Activated naive CD8-positive, alpha-beta T cell treated with anti-CD3 and anti-CD28 coated beads, Interleukin-2, amount 50 U/mL, for 16 hours (primary cell): ENCODE measurements at places on chromosomes 12 and 14.

- DNase-seq: no peak
Measured at GRCh38 chr12:76916170-76916540, 37.3 kb upstream of the CSRP2 start.

DNA sequence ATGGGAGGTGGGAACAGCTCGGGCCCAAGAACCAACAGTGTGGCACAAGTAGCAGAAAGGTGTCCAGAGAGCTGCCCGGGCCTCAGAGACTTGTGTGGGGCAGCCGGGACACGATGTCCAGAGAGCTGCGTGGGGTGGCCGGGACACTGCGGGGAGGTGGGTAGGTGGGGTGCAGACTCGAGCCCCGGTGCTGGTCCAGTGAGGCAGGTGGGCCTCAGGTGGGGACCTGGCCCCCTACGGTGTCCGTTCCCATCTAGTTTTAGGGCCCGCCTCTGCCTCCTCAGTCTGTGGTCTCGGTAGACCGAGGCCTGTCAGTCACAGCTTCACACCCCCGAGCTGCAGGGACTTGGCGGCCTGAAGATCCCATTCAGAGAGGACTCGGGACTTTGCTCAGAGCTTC is 6.3 kb upstream of the FBRSL1 start:
- no peak for DNase-seq

DNA sequence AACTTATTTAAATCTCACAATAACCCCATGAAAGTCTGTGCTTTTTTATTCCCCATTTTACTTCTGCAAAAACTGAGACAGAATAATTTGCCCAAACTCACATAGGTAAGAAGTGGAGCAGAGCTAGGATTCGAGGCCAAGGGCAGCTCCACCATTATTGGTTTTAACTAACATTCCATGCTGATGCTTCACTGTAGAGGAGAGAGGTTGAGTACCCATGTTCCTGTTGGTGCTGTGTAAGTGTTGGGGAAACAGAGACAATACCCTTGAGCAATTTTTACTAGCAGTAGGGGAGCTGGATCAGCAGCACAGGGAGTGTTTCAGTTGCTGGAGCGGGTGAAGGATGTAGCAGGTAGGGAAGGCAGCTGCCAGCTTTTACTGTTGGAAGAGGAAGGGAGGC is 21.1 kb downstream of the RASSF8 start:
- no peak for DNase-seq

- no peak for DNase-seq
Measured at GRCh38 chr12:7107636-7108002, 1.4 kb downstream of the C1RL start.

GRCh38 chr12:57579677-57580465 is 11.1 kb upstream of the PIP4K2C start:
- DNase-seq: no peak

DNA sequence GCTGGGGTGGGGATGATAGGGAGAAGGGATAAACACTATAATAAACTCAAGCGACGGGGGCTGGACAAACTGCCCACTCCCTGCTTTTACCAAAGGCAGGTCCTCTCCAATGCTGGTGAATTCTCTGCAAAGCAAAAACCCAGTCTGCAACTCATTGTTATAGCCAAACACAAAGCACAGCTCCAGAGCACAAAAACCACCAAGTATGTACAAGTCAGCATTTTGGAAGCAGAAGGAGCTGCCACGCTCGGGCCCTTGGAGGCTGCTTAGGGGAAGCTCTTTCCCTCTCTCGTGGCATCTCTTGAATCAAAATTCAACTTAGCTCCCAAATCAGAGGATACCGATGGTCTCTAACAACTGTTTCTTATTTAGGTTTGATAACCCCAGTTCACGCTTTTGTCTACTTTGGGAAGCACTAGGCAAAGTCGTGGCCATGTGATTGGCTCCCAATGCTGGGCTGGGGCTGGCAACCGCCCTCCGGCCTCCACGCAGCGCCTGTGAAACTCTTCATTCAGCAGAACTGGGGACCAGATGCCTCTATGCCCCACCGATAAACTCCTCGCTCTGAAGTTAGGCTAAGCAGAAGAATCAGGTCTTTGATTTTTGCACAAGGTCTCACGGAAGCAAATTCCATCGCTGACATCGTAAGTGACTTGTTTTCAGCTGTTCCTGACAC is 158.5 kb upstream of the FOXN3 start:
- no peak for DNase-seq

GRCh38 chr12:39077226-39077625 is 171.8 kb upstream of the CPNE8 start:
- no peak for DNase-seq

- DNase-seq: no peak
Measured at GRCh38 chr12:9711664-9712063, 21.2 kb downstream of the CLECL1 start.

GRCh38 chr12:79690142-79690637 is 574 bp downstream of the PAWR start:
- DNase-seq: no peak

DNA sequence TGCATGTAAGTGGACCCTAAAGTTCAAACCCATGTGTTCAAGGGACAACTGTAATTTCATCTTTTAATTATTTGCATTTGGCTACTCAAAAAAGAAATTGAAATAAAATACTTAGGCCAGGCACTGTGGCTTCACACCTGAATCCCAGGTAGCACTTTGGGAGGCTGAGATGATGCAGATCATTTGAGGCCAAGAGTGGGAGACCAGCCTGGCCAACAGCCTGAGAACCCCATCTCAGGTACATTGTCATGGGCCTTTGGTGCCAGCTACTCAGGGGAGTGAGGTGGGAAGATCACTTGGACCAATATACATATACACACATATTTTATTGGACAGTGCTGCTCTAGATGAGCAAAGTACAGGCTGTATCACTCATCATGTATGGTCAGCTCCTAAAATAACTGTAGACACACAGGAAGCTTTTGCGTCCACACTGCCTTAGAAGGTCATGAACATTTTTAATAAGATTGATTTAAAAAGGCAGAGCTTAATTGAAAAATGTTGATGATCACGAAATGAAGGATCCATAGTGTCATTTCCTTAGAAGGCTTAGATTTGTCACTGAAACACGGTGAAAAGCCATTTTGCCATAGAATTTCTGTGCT is 2.5 kb upstream of the ZCCHC8 start:
- no peak for DNase-seq

DNA sequence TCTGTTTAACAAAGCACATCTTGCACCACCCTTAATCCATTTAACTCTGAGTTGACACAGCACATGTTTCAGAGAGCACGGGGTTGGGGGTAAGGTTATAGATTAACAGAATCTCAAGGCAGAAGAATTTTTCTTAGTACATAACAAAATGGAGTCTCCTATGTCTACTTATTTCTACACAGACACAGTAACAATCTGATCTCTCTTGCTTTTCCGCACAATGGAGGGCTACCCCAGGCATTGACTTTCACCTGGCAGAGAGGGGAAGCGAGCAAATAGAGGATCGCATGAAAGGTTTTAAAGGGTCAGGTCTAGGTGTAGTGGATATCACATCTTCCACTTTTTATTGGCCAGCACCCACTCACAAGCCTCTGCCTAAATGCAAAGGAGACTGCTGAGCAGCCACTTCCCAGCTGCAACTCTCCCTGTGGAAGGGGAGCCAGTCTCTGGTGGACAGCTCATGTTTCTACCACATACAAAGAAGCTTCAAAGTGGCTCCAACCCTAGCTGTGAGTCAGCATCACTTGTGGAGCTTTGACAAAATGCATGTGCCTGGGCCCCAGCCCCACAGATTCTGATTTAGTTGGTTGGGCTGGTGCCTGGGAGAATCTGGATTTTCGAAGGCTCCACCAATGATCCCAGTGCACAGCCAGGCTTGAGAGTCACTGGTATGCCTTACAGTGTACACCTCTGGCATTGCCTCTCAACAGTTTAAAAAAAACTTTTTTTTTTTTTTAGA is 7.2 kb upstream of the FNTB start:
- no peak for DNase-seq

GRCh38 chr12:101204602-101205304 is 5.3 kb downstream of the SLC5A8 start:
- no peak for DNase-seq

DNA sequence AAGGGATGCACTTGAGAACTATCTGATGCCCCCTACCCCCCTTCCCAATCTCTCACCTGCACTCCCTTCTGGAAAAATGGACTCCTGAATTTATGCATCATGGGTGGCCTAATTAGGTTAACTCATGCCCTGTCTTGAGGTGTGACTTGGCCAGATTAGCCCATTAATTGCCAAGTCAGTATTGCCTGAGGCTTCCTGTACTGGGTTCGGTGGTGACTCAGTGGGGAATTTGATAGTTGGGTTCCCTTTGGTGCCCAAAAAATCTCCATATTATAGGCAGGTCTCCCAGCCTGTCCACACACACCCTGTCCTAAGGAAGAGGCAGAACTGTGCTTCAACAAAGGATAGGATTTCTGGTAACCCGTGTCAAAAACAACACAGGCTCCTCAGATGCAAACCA is 146.1 kb downstream of the CHST11 start:
- no peak for DNase-seq

- DNase-seq: no peak
Measured at GRCh38 chr14:63478437-63478852, 64.7 kb downstream of the PPP2R5E start.

DNA sequence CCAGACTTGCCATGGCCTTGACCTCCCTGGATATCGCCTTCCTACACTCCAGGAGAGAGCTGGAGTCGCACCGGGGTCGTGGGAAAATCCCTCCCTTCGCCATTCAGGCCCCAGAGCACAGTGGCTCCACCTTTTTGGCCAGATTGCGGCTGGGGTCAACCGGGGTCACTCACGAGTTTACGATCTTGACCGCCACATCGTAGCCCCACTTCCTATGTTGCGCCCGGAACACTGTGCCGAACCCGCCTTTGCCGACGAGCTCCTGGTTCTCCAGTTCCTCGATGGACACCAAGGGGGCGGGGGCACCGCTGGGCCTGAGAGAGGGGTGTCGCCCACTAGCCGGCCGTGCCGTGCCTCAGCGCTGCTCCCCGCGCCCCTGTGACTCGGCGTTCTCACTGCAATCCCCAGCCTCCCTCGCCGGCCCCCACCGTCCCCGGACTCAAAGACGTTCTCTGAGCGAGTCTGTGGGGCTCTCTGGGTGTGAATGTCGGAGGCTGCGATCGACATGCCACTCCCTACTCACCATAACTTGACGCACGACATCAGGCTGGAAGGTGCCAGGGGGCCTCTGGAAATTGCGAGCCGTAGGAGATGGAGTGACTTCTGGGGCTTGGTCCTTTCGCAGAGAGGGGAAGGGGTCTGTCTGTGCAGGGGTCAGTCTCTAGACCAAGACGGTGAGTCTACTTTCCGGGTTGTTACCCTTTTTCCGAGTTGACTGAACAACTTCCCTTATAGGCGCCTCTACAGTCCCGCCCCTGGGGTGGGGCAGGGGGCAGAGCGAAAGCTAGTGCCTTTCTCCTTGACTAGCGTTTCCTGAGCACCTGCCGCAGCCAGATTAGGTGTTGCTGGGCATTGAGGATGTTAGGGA is at the start of gene RIPK3:
Gene RIPK3 (minus strand): TSS at position 708 of the 868 bp plus-strand sequence. CDS start 165 bp downstream, at position 543.
- peak; percentile 46 for DNase-seq

DNA sequence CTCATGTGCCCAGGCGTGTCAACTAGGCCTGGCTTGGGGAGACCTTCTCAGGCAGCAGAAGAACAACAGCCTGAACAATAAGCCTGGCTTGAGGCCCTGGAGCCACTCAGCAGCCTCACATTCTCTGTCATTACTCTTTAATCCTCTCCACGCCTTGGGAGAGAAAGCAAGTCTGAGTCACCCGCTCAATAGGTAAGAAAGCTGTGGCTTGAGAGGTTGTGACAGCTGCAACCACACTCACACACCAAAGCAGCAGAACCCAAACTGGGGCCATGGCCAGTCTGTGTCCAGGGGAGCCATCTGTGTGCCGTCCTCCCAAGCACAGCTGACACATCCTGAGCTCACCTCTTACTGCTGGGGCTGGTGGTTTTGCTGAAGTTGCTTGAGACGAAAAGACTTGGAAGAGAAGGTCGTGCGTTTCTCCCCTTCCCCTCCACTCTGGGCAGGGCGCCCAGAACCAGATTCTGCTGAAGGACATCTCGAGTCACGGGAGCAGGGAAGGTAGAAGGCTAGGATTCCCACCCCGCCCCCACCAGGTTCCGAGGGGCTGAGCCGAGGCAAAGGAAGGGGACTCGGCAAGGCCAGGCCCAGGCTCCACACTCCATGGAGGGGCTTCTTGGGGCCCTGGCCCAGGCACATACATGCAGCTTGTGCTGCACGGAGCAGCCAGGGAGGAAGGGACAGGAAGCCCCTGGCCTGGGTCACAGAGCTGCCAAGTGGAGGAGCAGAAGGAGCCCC is 5.5 kb downstream of the TMEM63C start:
- DNase-seq: no peak

DNA sequence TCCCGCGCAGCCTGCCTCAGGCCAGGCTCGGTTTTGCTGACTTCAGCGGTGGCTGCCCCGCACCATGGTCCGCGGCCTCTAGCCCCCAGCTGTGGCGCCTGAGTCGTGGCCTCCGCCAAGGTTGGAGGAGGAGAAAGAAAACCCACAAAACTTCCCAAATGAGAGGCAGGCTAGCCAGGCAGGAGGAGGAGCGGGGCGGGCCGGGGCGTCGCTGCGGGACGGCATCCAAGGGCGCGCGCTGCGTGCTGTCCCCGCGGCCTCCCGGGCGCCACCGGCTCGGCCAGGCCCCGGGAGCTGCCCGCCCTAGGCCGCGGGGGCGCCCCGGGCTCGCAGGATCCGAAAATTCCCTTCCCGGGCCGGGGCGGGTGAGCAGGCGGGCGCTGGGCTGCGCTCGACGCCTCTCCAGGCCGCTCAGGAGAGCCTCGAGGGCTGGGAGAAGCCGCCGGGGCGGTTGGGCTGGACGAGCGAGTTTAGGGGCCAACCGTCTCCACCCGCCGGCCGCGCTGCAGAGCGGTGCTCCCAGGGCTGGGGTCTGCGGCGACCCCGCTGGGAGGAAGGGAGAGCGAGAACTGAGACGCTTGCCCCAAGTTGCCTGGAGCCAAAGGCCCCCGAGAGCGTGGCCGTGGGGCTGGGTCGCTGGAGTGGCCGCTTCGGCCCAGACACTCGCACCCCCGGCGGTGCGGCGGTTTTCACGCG is at the start of gene EFS:
Gene EFS (minus strand): TSS at position 137 of the 696 bp plus-strand sequence. CDS start 147 bp downstream, outside the sequence.
- no peak for DNase-seq

DNA sequence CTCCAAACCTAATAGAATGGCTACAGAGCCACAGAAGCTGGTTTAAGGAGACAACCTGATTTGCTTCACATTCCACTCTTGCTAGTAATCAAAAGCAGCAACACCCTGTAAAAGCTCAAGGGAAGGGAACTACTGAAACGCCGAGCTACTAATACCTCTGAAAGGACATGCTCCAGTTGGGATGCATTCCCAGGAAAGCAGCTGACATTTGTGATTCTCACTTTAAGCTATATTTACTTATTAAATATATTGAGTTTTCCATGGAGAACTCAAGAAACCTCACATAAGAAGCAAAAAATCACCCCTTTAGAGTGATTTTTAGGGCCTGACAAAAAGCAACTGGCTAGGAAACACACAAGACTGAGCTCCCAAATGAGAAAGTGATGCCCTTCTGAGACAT is 1073.0 kb upstream of the FLRT2 start:
- DNase-seq: no peak

DNA sequence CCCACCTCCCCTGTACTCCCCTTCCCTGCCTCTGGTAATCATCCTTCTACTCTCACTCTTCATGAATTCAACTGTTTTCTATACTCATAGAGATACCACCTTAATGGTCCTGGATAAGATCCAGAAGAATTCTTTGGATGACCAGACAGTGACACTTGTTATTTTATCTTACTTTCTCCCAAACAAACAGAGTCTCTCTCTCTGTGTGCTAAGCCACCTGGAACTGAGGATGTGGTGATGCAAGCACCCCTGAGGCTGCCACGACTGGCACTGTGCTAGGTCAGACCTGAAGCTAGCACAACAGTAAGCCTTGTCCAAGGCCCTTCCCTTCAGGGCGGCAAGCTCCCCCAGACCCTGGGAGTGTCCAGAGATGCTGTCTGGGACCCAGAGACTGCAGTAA is 250.2 kb downstream of the C12orf50 start:
- no peak for DNase-seq

GRCh38 chr14:32823706-32824105 is 115.0 kb upstream of the NPAS3 start:
- DNase-seq: no peak
